ENCODE measurements at places on chromosomes 1 and 21.

DNA sequence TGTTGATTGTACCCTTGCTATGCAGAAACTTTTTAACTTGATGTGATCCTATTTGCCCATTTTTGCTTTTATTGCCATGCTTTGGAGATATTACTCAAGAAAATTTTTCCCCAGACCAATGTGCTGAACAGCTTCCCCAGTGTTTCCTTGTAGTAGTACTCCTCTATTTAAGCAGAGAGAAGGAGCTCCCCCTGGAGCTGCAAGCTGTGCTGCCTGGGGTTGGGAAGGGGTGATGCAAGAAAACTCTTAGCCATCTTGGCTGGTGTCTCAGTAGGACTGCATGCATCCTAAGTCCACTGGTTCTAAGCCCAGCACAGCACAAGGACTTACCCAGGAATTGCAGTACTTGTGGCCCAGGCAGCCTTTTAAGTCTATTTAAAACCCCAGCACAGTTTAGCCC lies 121.6 kb downstream of the NTMT2 start:
- no peak for DNase-seq

- DNase-seq = no peak
Observed at GRCh38 chr1:201719812-201720521, 109.0 kb upstream of the IPO9 start.

DNA sequence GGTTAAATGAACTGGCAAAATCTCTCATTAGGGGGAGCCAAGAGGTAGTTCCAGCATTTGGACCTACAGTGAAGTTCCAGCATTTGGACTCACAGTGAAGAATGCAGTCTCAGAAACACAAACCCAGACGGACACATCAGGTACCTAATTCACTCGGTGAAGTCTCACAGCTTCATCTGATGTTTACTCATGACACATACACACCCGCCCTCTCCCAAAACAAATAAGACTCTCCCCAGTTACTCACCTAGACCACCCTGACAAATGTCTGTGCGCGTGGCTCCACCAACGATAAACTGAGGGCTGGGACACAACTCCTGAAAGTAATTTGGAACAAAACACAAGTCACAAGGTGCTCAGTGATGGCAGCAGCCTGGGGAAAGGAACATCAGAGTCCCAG lies 11.4 kb downstream of the CAPN8 start:
- no peak for DNase-seq

DNA sequence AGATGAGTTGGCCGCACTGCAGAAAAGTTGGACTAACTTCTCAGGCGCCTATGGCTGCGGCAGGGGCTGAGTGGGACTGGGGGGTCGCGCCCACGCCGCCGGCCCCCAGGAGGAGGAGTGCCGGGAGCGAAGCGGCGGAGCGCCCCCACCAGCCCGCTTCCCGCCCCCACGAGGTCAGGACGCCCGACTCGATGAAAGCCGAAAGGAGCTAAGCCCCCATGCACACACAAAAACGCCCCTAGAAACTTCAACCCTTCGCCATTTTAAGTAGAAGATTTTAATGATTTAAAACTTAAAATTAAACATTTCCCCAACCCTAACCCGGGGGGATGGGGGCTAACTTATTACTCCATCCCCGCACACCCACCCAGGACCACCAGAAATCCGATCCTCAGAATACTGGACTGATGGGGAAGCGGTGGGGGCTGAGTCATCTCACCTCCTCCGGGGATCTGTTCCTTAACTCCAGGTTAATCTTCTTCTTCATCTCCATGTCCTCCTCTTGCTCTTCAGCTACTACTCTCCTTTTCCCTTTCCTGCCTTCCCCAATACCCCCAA lies 539 bp downstream of the ANP32E start:
- peak; percentile 14 for DNase-seq

DNA sequence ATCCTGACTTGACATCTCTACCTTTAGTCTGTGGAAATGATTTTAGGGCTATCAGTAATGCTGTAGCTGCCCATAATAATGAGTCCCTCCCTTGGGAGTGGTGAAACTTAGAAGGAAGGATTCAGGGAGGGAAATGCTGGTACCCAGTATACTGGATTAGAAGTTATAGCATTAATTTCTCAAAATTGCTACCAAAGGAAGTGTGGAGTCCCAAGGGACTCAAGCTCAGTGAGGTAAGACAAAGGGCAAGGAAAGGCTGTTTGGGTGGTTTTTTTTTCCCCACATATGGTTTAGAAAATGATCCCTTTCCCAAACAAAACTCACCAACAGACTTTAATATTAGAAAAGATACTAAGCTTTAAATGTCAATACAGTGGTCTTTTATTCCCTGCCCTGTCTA lies 99.9 kb downstream of the CD247 start:
- DNase-seq = no peak

- no peak for DNase-seq
Observed at GRCh38 chr1:6025269-6026094, 20.2 kb upstream of the KCNAB2 start.

GRCh38 chr1:28062806-28063205 lies 25.6 kb downstream of the EYA3 start:
- DNase-seq = no peak

DNA sequence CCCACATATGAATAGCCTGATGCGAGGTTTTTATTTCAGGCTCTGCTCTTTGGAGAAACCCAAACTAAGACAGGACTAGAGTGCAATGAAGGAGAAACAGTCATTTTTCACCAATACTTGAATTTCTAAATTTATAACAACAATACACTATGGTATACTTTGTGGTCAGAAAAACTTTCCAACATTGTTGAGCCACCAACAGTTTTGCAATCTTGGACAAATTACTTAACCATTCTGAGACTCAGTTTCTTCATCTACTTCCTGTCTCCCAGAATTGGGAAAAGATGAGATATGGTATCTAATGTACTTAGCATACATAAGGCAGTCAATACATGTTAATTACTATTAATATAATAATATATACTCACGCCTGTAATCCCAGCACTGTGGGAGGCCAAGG lies 519.8 kb upstream of the PLXNA2 start:
- DNase-seq = no peak

DNA sequence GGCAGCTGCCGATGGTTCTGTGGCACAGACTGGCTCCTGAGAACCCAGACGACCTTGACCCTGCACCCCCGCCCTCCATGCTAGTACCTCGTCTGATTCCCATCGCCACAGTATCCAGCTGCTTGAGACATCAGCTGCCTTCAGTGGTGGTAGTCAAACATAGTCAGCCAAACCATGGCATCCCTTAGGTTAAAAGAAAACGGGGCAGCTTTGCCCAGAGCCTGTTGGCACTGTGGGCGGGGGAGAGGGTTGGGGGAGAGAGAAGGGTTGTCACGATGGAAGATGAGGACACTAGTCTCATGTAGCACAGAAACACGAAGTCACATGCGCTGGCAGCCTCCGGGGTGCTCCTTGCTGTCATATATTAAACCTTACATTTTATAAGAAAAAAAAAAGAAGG lies 961 bp upstream of the TDRD5 start:
- DNase-seq = no peak

DNA sequence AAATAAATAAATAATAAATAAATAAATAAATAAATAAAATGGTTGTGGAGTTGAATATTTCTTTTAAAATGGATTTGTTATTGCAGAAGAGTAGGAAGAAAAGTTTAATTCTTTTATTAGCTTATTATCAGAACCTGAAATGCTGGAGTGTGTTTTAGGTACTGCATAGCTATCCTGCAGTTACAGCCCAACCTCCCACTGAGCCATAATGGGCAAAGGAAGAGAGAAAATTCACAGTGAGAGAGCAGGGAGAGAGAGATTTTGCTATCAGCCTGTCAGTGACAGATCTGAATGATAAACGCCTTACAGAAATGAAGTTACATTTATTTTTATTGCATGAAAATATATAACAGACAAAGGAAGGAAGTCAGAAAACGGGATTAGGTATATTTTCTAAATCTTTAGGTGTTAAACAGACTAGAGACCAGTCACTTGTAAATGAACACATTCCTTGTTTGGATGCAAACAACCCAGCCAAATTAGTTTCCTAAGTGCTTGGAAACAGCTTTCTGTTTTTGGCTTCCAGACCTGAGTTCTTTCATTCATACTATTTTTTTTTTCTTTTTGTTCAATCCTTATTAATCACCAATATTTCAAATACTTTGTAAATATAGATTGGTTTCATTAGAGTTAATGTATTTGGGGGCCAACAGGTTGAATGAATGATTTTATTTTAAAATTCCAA lies 425.3 kb downstream of the USP25 start:
- no peak for DNase-seq

All from CD4-positive, alpha-beta T cell treated with Interleukin-6 at 100 ng/mL for 8 hours (primary cell).